ENCODE measurements at places on chromosomes 1 and 21.

- DNase-seq: peak; percentile 23
Measured at GRCh38 chr1:204089044-204089751, 16.3 kb downstream of the SOX13 start.

DNA sequence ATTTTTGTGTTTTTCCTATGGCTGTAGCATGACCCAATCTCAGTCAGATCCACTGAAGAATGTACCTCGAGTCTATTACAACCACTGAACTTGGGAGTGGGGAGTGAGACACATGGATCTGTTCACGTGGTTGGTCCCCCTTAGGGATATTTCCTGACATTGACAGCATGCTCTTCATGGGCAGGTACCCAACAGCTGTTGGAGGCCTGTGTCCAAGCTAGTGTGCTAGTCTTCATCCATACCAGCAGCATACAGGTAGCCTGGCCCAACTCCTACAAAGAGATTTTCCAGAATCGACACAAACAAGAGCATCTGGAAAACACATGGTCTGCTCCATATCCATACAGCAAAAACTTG lies 34.2 kb upstream of the HSD3B1 start:
- DNase-seq: no peak

DNA sequence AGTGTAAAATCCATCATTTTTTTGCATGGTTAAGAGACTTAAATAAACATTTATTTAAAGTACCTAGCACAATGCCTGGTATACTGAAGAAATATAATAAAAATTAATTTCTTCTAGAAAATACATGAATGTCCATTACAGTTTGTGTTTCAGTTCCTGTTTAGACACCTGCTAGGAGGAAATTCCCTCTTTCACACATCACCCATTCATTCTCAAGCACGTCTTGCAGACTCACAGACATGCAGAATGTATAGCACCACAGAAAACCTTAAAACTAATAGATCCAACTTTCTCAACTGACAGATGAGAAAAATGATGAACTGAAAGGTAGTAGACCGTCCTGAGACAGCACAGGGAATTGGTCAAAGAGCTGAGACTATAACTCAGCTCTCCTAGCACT lies 172.2 kb upstream of the C8B start:
- no peak for DNase-seq

DNA sequence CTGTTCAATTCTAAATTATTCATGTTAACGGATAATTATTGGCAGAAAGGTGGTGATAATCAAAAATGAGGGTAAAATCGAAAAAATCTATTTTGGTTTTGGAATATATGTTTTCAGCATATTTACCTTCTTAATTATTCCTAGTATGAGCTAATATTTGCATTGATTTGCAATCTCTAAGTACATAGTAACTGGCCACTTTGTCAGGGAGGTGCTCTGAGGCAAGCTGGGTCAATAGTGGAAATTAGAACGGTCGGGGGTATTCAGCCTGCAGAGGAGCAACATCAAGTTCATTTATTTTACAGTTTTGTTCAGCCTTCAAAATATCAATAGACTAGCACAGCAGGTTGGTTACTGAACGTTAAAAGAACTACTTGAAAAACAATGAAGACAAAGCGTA lies 1.8 kb downstream of the OTUD7B start:
- DNase-seq: no peak

GRCh38 chr1:150621497-150622302 lies 7.7 kb downstream of the ENSA start:
- DNase-seq: peak; percentile 73

- no peak for DNase-seq
Measured at GRCh38 chr1:247824023-247824422, at the start of gene OR14A16. OR14A16 (minus strand) TSS chr1:247824119; CDS start chr1:247815729, 8,390 bp downstream.

DNA sequence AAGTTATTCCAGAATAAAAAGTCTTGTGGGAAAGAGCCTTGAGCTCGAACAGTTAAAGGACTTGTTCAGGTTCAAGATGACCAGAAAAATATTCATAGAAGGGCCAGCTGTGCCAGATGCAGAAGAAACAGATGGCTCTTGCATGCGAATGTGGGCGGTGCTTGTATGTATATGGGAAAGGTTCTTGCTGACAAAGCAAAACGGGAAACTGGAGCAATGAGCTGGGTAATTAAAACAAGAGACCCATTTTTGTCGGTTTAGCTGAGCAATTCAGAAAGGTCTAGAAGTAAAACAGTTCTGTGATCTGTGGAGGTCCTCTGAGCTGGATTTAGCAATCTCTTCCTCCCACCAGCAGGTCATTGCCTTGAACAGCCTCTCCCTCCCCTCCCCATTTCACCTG lies 107.2 kb upstream of the MARK1 start:
- DNase-seq: no peak

- DNase-seq: no peak
Measured at GRCh38 chr1:1901641-1902294, 10.9 kb upstream of the GNB1 start.

DNA sequence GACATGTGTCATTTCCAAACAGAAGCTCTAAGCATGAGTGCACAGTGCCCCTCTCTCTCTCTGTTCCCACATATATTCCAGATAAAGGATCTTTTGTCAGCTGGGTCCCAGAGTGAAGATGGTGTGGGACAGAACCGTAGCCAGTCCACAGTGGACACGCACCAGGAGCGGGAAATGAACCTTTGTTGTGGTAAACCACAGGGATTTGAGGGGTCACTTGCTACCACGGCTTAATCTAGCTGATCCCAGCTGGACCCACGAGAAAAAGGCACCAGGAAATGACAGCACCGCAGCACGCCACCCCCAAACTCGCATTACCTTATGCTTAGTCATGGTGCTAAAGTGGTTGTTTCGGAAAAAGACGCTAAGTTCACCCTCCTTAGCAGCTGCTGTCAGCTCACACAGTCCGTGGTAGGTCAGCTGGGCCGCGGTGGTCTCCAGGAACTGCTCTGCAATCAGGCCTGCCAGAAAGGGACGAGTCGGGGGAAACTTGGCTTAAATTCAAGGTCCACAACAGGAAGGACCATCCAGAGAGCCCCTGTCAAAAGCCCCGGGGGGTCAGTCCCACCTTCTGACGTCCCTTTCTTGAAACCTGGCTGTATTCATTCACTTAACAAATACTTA lies 7.5 kb downstream of the MINDY1 start:
- no peak for DNase-seq

DNA sequence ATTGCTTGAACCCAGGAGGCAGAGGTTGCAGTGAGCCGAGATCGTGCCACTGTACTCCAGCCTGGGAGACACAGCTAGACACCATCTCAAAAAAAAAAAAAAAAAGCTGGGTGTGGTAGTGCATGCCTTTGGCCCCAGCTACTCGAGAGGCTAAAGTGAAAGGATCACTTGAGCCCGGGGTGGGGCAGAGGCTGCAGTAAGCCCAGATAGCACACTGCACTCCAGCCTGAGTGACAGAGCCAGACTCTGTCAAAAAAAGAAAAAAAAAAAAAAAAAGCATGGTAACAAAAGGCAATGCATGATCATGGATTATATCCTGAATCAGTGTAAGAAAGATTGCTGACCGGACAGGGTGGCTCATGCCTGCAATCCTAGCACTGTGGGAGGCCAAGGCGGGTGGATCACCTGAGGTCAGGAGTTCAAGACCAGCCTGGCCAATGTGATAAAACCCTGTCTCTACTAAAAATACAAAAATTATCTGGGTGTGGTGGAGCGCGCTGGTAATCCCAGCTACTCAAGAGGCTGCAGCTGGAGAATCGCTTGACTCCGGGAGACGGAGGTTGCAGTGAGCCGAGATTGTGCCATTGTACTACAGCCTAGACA lies 76.3 kb downstream of the RUSC1 start:
- no peak for DNase-seq

- no peak for DNase-seq
Measured at GRCh38 chr1:150148837-150149270, 862 bp upstream of the PLEKHO1 start.

DNA sequence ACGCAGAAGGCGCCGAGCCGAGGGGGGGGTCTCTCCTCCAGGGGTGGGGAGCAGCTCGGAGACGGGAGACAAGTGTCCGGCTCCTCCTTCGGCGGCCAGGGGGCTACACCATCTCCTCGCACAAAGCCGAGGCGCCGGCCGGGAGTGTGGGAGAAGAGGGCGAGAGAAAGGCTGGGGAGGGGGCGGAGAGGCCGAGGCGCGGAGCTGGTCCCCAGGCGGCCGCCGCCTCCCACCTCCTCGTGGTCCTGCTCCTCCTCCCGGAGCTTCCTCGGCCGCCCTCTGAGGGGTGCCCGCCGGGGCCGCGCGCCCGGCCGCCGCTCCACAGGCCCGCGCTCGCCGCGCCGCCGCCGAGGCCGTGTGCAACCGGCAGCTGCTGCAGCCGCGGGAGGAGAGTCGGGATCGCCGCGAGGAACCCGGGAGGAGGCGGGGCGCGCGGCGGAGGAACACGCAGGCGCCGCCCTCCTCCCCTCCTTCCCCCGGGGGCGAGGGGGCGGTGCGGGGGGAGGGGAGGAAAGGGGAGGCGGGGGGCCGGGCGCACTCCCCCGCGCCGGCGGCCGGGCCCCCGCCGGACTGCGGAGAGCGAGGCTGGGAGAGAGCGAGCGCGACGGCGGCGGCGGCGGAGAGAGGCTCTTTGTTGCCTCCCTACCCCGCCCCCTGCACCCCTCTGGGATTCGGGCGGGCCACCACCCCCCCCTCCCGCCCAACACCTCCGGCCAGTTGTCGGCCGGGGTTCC lies at the start of gene ENAH:
ENAH (minus strand) TSS at position 395 of the 734 bp plus-strand sequence. CDS start 433 bp downstream, outside the sequence.
- DNase-seq: peak; percentile 63

- DNase-seq: peak; percentile 80
Measured at GRCh38 chr1:178542554-178543289, 29.8 kb downstream of the TEX35 start.

- no peak for DNase-seq
Measured at GRCh38 chr1:195738966-195739650, 869.1 kb downstream of the KCNT2 start.

All from fibroblast of the conjunctiva (primary cell).